ENCODE measurements at places on chromosomes 6 and 20.

DNA sequence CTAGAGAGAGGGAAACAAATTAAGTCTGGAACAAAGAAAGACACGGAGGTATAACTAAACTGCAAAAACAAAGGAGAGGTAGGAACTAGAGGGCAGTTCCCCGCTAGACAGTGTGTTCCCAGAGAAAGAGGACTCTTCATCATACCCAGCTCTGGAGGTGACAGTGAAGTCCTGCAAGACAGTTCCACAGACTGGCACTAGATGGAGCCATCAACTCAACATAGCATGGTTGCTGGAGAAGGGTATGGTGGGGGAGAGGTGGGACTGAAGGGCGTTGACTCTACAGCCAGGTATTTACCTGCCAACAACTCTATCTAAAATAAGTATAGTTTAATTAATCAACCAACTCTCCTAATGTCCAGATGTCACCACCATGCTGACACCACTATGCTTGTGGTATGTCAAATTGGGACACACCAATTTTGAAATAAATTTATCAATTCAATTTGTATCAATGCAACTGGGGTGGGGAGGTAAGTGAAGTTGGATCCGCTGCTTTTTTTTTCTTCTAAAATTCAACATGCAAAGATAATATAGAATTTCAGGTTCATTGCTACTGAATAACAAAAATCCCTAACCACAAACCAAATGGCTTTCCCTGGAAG is 9.7 kb downstream of the BACH2 start:
- no peak for DNase-seq

GRCh38 chr20:41063442-41063841 is 34.8 kb downstream of the TOP1 start:
- DNase-seq: no peak

DNA sequence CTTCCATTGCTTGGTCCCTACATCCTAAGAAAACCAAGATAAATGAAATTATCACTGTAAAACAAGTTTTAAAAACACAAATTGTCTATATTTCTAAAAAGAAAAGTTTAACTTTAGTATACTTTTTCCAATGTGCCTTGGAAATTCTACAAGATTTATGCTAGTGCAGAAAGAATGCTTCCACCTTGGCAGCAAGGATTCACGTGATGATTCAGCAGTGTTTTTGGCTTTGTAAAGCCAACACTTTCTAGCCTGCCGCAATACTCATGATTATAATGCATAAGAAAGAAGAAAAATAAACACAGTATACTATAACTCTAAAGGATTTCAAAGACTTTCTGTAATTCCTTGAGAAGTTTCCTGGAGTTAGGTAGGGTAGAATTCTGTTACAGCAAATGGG is 442.7 kb downstream of the TENT5A start:
- no peak for DNase-seq

DNA sequence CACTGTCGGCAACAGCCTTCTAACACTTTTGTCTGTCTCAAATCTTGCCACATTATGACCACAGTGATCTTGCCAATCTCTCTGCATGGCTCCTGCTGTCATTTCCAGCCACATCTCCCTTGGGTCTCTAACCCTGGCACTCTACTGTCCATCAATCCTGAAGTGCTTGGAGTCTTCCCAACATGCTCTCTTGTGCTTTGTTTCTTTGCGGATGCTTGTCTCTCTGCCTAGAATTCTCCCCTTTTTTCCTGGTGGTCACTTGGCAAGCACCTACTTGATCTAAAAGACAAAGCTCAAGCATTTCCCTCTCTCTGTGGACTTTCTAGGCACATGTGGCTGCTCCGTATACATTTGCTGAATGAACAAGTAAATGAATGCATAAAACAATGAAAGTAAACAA is 290.7 kb upstream of the MAP3K7 start:
- no peak for DNase-seq

DNA sequence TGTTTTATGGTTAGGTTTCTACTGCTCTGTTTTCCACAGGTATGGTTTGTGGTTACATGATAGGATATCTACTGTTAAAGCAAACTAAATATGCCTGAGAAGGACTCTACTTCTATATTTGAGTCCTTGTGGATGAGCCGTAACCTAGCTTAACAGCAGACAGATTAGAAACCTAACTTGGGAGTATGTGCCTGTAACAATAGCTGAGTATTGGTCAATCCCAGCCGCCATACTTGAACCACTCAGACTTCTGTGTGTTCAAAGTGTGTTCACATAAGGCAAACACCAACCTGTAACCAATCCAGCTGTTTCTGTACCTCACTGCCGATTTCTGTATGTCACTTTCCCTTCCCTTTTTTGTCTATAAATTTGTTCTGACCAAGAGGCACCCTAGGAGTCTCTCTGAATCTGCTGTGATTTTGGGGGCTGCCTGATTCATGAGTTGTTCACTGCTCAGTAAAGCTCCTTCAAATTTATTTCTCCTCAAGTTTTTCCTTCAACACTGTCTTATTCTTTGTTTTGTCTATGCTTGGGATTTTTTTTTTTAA is 37.1 kb downstream of the PHF3 start:
- DNase-seq: no peak

- DNase-seq: no peak
Observed at GRCh38 chr6:30885999-30886896, 1.9 kb downstream of the DDR1 start.

DNA sequence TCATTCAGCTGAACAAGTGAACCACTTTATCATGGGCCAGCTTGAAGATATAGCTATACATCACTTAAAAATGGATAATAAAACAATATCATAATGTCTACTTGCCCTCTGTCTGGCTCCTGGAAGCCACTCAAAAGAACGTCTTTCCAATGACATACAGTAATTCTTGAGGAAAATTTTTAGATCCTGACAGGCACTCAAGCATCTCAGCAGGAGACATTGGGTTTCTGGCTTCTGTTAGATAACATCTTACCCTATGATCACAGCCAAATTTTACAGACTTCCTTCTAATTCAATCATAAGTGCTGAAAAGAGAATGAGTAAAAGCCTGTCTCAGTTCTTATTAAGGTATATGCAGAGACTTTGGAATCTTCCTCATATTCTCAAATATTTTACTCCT is 330 bp downstream of the CGA start:
- DNase-seq: no peak

DNA sequence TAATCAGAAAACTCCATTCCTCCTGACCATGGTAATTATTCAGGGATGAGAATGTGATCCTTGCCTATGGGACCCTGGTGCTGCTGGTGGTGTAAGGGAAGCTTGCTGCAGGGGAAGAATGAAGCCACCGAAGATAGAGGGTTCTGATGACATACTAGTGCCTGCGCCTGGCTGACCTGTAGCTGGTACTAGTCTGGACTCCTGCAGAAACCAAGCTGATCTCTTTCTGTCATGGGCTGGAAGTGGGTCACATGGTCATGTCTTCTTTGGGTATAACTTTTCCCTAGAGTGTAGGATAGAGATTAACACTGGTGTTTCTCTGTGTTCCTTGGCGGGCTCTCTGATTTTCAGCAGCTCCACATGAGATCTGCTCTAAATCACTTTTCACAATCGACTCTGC is 8.6 kb upstream of the SLC4A11 start:
- DNase-seq: no peak

DNA sequence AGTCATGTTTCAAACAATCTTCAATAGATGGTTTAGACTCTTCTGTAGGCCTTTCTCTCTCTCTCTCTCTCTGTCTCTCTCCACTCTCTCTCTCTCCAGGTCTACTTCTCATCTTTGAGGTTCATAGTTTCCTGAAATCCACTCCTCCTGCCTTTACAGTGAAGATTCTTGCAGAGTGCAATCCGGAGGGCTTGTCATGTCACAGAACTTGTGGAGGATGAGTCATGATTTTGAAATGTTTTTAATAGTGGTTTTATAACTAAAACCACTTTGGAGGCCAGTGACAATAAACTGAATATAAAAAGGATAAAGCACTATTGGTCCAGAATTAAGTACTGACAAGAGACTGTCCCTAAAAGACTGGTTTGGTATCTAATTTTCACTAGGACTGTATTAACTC is 156.3 kb downstream of the KIF6 start:
- DNase-seq: no peak

Data from heart right ventricle (tissue), 16 donors.